ENCODE measurements at places on chromosomes 12 and 14.
A peak's percentile ranks its signal among the peaks of the same experiment; 100 is the strongest.

DNA sequence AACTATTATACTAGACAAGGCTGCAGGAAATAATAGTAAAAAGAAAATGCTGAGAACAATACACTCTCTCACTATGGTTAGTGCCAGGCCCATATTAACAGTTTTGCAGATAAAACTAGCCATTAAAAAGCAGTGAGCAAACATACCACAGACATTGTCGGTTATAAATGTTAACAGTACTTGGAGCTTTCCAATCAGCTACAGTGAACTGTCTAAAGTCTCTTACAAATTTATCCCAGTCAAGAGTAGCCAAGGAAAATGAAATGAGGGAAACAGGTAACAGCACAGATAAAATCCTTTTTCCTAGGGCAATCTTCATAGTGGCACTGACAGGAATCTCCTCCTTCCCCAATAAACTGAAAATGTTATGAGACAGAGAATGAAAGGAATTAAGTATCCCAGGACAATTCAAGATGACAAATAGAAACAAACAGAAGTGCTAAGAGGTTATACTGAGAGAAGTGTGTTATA, 30.8 kb downstream of the PAWR start:
- peak; percentile 26 for DNase-seq

GRCh38 chr12:122908915-122909314, 13.0 kb upstream of the VPS37B start:
- DNase-seq: no peak

- no peak for DNase-seq
Observed at GRCh38 chr12:10663869-10664268, 10.0 kb downstream of the STYK1 start.

DNA sequence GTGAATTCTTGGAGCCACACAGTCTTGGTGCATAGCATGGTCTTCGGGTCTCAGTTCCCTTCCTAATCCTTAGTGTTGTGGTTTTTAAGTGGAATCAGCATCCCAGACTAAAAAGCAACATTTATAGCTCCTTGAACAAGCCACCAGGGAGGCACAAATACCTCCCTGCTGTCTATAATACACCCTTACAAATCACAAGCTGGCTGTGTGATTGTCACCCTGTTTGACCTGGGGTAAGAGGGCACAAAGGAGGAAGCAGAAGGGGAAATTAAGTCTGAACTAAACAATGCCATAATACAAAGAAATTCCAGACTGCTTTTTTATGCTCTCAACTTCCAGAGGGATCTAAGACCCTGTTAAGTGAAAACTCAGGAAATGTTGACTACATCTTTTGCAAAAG, 7.7 kb upstream of the MMP19 start:
- DNase-seq: no peak

DNA sequence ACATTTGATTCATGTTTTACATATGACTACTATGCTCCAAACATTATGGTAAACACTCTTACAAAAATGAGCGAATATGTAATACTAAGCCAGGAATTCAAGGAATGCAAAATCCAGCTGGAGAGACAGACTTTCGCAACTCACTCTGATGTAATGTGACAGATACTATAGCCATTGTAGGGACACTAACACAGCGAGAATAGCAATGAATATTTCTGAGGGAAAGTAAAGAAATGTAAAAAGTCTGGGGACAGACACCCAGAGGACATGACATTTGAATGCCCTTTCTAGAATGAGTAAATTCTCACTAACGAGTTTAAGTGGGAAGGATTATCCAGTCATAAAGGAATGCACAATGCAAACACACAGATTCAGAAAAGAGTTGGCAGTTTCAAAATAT, 121.9 kb downstream of the PIK3C2G start:
- peak; percentile 93 for DNase-seq

- DNase-seq: peak; percentile 39
Observed at GRCh38 chr12:132593938-132594358, 16.4 kb downstream of the LRCOL1 start.

DNA sequence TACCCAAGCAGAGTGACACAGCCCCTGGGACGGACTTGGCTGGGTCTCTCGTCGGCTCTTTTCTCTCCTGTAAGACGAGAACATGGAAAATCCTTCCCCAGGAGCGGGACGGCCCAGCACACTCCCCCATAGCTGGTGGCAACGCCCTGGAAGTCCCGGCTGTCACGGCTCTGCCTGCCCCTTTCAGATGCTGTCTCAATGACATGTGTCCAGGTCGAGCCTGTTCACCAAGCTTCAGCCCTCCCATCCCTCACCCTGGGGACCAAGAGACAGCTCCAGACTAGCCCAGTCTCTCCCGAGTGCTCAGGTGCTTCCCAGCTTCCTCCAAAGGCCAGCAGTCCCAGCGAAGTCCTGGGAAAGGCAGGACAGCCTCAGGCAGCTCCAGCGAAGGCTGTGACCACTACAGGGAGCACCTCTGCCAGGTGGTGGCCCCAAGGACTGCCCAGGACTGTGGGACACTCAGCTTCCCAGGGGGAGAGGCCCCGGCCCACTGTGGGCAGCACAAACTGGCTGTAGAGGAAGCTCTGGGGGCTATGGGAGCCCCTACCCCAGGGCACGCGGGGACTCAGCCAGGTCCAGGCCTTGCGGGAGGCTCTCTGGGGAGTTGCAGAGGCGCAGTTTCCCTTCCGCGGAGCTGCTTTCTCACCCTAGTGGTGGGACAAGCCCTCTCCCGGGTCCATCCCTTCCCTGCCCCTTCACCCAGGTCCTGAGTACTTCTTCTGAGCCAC, 33.6 kb downstream of the TNFAIP2 start:
- no peak for DNase-seq

DNA sequence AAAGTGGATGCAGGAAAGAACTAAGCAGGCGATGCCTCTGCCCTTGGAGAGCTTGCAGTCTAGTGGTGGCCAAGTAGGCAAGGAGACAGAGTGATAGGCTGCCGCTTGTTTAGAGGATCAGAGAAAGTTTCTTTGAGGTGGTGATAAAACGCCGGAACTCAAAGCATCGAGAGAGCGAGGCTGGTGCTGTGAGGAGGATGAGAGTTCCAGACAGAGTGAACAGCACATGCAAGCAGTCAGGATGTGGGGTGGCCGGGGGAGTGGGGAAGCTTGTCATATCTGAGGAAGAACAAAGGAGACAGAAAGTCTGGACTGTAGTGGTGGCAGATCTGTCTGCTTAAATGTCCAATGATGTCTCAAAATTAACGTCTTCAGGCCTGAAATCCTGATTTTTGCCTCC, 319.7 kb downstream of the SNAPC1 start:
- DNase-seq: no peak
